ENCODE measurements at places on chromosomes 6 and 20.
A peak's percentile ranks its signal among the peaks of the same experiment; 100 is the strongest.

DNA sequence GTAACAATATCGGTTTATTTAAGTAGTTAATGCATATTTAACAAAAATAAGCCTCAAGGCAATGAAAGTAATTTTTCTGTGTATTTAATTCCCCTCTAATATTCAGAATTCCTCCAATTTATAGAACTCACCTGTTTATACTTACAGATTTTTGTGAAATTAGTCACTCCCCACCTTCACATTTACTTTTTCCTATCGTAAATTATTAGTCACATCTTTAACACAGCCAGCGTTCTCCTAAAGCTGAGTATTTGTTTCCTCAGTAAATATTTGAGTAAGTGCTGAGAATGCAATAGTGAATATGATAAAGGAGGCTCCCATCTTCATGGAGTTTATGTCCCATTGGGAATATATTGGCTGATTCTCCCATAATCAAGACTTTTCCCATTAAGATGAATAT is 88.0 kb downstream of the SYCP2 start:
- DNase-seq: no peak

GRCh38 chr6:884570-884969 is 191.6 kb upstream of the EXOC2 start:
- DNase-seq: no peak

DNA sequence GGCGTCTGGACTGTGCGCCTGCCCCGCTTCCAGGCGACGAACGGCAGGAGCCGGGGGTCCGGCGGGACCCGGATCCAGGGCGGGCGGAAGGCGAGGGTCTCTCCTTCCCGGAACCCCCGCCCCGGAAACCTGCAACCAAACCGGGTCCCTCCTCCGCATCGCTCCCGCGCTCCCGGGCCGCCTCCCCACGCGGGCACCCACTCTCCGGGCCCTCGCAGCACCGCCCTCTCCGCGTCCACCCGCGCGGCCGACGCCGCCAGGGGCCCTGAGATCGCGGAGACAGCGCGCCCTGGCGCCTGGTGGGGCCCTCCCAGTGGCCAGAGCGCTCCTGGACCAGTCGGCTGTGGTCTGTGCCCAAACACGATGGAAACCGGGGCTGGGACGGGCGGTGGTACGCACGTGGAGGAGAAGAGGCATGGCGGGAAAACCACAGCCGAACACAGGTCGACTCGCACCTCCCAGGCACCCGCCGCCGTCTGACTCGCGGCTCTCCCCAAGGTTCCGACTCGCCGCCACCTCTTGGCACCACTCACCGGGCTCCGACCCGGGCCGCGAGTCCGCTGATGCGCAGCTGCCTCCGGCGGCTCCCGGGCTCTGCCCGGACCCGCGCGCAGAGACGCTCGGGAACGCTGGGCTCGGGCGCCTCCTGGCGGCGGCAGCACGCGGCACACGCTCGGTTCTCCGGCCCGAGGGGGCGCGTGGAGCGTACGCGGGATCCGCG is 7.9 kb downstream of the NKX2-2 start:
- DNase-seq: peak; percentile 73

- DNase-seq: peak; percentile 58
Observed at GRCh38 chr6:167699141-167699931, 127.4 kb upstream of the AFDN start.

GRCh38 chr6:77034161-77034560 is 429.1 kb downstream of the HTR1B start:
- no peak for DNase-seq

DNA sequence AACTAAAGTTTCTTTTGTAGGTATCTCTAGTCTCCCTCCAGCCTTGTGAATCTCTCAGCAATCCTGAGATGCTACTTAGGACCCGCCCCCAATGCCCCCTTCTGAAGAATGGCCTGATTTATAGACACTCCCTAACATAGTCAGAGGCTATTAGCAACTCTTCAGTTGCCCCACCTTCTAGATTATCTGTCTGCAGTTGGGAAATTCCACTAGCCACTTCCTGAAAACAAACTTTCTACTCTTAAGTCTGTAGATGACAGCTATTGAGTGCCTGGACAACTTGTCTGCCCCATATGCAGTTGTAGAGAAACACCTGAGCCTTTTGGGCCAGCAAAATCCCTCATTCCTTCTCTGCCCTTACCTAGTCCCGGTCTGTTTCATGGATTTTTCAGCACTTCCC is 188.2 kb upstream of the PREP start:
- peak; percentile 7 for DNase-seq

- DNase-seq: no peak
Observed at GRCh38 chr6:22149501-22150367, 147.1 kb downstream of the PRL start.

GRCh38 chr20:32808438-32808837 is 11.3 kb upstream of the MAPRE1 start:
- DNase-seq: no peak

DNA sequence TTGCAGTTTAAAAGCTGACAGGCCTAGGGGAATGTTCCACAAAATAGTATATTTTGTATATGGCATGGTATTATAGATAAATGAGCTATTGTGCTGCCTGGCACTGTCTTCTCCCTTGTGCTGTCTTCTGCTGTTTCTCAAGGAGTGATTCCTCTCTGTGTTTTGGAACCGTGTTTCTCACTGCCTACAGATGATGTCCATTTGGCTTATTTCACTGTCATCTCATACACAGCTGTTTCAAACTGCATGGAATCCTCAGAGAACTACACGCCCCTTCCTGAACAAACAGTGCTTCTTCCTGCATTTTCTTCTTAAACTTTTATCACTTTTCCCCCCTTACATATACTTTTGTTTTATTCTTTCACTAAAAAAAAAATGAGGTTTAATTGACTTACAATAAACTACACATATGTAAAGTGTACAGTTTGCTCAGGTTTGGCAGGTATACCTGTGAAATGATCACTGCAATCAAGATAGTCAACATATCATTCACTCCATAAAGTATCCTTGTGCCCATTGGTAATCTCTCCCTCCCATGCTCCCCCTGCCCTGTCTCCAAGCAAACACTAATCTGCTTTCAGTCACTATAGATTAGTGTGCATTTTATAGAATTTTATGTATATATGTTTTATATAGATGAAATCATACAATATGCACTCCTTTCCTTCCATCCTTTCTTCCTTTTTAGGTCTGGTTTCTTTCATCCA is 43.0 kb downstream of the CBFA2T2 start:
- no peak for DNase-seq

DNA sequence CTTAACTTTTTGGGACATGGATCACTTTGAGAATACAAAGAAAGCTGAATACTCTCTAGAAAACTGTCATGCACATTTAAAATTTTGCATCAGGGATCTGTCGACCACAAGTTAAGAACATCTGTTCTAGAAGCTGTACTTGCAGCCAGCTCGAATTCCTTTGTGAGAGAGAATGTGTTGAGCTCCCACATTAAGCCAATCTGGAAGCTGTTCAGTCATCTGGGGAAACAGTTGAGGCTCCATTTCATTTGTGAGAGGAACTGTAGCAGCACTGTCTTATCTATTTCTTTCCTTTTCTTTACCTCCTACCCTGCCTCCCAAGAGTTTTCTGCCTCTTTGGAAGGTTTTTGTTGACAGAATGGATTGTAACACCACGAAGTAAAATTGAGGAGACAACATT is 50.8 kb downstream of the KAT14 start:
- no peak for DNase-seq

DNA sequence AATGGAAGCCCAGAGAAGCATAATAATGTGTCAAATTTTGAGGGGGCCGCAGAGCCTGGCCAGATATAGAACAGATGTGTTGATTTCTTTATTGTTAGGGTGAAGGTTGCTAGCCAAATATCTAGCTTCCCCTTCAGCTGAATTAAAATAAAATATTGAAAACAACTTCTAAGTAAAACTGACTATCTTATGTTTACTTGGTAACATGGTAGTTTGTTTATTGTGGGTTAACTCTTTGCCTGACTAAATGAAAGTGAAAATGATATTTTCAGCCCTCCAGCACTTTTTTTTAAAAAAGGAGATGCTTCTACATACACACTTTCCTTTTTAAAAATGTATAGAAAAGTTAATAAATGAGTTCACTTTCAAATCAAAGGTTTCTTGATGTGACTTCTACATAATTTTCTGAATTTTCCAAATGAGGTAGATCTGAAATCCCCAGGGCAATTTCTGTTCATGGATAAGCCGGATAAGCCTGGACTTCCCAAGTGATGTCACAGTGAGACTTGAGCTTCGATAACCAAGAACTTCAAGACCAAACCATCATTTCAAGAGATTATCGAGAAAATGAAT is 172.1 kb upstream of the OLIG3 start:
- DNase-seq: no peak

DNA sequence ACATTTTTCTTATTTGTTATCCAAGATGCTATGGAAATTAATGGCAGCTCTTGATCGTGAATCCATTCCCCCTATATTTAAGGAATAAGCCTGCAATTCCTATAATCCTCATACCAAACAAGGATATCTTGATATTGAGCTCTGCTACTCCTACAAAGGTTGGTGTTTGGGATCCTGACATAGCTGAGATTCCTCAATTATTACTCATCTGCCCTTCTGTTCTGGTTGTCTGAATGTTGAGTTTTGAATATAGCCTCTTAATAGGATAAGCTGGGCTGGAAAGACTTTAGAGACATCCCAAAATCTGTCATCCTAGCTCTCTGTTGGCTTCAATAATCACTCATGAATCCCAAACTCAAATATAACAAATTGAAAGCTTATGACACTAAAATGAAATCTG is 49.9 kb downstream of the CLIC5 start:
- DNase-seq: no peak

GRCh38 chr20:34979366-34980153 is 23.9 kb downstream of the MYH7B start:
- no peak for DNase-seq

DNA sequence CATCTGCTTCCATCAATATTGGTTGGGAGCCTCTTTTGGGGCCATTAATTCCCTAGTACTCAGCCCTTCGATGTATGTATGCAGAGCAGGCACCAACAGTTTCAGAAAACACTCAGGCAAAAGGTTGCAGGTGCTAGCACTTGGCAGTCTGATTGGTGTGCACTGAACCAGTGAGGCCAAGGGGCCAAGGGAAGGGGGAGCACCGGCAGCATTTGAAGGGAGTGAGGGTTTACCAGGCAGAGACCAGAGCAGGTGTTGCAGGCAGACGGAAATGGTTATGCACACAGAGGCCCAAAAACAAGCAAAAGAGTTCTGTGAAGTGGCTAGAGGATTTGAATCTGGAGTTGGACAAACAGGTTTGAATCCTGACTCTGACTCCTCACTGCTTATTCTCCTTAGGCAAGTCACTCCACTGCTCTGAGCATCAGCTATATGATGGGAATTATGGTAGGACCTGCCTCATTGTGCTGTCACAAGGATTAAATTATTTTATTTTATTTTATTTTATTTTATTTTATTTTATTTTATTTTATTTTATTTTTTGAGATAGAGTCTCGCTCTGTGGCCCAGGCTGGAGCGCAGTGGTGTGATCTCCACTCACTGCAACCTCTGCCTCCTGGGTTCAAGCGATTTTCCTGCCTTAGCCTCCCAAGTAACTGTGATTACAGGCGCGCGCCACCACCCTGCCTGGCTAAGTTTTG is 58.1 kb upstream of the SHLD1 start:
- no peak for DNase-seq

GRCh38 chr20:38153401-38153800 is 11.7 kb downstream of the TGM2 start:
- DNase-seq: no peak

DNA sequence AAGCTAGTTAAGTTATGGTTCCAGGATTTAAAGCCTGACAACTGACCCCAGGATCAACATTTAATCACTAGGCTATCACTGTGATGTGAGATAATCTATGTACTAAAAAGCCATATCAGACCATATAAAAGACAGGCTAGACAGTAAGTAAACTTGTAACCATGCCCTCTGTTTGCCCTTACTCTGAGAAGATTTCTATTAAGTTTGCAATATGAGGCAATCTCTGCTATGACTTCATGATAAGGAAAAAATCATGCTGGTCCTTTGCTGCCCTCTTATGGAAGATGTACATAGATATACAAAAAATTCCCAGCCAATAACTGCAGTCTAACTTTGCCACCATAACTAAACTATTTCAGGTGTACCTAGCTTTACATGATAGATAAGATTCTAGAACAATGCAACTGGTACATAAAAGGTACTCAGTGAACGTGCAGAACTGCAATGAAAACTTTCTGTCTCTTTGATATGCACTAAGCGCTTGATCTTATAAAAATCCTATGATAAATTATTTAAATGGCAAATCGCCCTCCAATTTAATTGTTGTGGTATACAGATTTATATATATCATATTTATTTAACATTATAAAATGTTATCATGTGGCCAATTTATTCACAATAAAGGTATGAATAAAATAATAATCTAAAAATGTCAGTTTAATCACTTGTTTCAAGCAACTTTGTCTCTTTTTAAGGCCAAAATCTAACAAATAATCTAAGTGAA is 70.5 kb downstream of the FAM217A start:
- DNase-seq: no peak

GRCh38 chr6:87540539-87540938 is 49.2 kb downstream of the RARS2 start:
- DNase-seq: no peak

GRCh38 chr6:35365594-35366203 is 23.3 kb downstream of the PPARD start:
- DNase-seq: no peak
